Placental pericyte (primary cell): ENCODE measurements at places on chromosomes 11 and 22. TPM values are rescaled to one million over a fixed set of nuclear protein-coding genes. Genes with fewer than 3 reads are reported as not detected.

Gene ARL14EP
- total RNA-seq, result 12.7 and 13.0 TPM in 2 replicates

Gene MYBPC3
- not detected in 2 replicates for total RNA-seq

Gene WNT7B
- total RNA-seq, result 5.2 TPM in 1 of 2 replicates, not detected in the other

Gene OR2AT4
- not detected in 2 replicates for total RNA-seq

Gene APOBEC3B
- total RNA-seq, result 0.44 and 8.6 TPM in 2 replicates

Gene GRM5
- under 0.01 TPM in 1 of 2 replicates, not detected in the other for total RNA-seq

Gene KCNC1
- not detected in 2 replicates for total RNA-seq

Gene MUS81
- total RNA-seq, result 44.2 and 92.3 TPM in 2 replicates

Gene RANGAP1
- total RNA-seq, result 61.9 and 154 TPM in 2 replicates

Gene MS4A5
- not detected in 2 replicates for total RNA-seq

Gene CASP5
- 1.5 TPM in 1 of 2 replicates, not detected in the other for total RNA-seq

Gene CLMP
- 267 and 619 TPM in 2 replicates for total RNA-seq

Gene NXPE4
- total RNA-seq, result not detected in 2 replicates

Gene ASCL2
- 0.22 TPM in 1 of 2 replicates, not detected in the other for total RNA-seq
